ENCODE measurements at places on chromosomes 12 and 14.

DNA sequence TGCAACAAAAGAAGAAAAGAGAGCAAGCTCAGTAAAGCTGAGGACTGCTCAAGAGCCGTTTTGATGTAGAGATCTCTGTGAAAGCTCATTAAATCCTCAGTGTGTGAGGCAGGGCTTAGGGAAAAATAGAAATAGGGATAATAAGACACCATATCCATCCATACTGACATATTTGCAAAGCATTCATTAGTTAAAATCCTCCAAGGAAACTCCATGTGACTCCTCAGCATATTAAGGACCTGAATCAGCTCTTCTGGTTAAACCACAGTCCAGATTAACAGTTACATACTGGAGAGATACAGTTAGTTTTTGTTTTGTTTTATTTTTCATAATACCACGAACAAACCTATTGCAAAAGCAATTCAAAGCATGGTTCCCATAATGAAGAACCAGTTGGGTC lies 288.2 kb downstream of the PAWR start:
- DNase-seq, result peak; percentile 75

DNA sequence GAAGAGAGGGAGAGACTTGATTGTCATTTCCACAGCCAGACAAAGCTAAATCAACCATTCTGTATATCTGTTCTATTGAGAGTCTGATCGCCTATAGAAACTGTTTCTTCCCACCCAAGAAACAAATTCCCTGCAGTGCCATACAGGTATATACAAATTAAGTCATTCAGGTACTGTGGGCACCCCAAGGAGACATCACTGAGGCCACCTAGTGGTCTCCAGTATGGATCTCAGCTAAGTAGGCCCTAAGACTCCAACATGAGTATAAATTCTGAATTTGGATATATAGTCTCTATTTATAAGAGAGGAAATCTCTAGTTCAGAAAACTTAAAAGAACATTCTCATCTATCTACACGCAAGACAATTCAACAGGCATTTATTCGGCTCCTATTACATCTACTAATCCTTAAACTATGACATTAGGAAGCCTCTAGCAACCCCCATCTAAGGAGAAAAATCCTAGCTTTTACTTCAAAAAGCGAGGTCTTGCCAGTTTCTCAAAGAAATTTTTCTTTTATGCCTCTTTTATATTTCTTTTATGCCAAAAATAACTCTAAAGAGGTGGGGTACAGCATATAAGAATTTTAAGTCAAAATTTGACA lies 62.6 kb downstream of the DCAF5 start:
- peak; percentile 47 for DNase-seq

- no peak for DNase-seq
Observed at GRCh38 chr14:102164241-102164641, 24.5 kb downstream of the WDR20 start.

DNA sequence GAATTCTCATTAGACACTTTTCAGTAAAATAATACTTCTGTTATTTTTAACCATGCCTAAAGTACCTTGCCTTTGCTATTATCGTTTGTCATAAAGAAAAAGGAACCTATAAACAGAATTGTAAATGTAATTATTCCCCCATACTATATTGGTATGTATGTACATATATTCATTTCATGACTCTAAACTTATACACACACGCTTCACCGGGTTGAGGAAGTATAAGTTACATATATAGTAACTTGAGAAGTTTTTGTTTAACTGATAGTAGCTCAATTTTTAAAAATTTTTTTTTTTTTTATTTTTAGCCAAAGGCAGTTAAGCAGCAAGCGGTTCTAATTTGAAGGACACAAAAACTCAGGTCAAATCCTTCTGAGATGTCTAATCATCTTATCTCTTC lies 107.6 kb downstream of the PLEKHG7 start:
- DNase-seq, result no peak

DNA sequence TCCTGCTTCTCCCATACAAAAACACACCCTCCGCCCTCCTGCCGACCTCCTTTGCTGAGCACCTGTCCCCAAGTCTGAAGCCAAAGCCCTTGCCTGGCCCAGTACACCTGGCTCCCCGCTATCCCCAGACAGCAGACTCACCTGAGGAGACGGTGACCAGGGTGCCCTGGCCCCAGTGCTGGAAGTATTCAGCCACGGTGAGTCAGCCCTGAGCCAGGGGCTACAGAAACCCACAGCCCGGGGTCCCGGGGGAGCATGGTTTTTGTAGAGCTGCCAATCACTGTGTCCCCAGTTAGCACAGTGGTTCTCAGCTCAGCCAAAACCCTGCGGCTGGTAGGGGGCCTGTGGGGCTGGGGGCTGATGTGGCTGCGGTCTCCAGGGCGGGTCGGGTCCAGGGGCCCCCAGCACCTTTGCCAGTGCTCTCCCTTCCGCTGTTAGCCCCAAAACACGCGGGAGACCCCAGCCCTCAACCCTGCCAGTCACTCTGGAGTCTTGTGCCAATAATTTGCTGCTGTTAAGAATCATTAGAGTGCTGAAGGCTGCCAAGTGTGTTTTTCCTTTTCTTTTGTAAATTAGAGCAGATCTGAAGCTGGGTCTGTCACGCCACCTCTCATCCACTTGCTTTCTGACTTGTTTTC lies 339.0 kb downstream of the TMEM121 start:
- DNase-seq, result no peak

- DNase-seq, result peak; percentile 48
Observed at GRCh38 chr14:32201193-32201815, 541 bp upstream of the RNU6-7 start.

DNA sequence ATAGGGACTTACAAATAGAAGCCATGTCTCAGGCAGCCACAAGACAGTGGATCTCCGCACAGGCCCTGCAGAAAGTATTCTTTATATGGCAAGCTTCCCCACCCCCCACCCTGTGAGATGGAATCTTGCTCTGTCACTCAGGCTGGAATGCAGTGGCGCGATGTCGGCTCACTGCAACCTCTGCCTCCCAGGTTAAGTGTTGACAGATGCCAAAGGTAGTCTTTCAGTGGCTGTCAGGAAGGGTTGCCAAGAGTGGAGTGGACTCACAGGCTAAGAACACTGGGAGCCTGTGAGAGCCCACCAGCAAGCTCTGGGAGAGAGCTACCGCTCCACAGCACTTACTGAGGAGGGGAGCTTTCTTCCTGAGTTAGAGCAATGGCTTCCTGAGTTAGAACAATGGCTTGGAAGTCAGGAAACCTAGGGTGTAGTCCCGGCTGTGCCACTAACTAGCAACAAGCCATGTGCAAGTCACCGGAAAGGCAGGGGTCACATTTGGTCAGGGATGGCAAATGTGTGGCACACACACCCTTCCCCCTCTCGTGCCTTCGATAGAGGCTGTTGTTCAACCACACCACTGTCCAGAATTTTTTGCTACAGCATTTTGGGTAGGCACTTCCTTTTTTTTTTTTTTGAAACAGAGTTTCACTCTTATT lies 2.6 kb downstream of the RNASE1 start:
- no peak for DNase-seq

- DNase-seq, result no peak
Observed at GRCh38 chr14:79064214-79064613, 894.0 kb downstream of the NRXN3 start.

GRCh38 chr12:105559310-105559709 lies 228.8 kb downstream of the C12orf75 start:
- DNase-seq, result no peak

DNA sequence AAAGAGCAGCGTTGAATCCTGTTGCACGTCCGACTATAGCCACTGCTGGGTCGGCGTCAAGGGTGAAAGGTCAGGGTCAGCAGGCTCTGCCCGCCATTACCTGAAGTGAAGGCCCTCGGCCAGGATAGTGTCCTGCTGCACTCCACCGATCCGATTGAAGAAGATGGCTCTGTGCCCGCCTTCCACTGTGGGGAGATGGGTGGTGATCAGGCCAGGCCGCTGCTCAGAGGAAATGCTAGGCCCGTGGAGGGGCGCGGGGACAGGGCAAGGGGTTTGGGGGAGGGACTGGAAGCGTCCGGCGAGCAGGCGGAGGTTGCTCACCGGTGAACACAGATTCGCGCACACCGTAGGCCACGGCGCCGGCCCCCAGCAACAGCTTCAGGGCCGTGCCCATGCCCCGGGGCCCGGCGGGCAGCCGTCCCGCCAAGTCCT lies 352 bp downstream of the PHB2 start:
- no peak for DNase-seq

All from fibroblast of skin of scalp (primary cell).